ENCODE measurements at places on chromosomes 5 and 9.

DNA sequence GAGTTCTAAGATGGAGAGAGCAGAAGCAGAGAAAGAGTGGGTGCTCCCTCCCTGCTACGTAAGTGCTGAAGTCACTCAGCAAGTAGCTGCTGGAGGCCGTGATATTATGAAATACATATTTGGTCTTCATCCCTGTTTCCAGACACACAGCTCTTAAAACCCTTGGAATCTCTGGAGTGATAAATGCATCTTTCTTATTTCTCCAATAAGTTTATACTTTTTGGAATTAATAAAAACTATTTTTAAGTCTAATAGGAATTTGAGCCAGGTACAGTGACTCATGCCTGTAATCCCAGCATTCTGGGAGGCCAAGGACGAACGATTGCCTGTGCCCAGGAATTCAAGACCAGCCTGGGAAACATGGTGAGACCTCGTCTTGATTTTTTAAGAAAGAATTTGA lies 60.6 kb downstream of the AUH start:
- DNase-seq, result no peak

- no peak for DNase-seq
These were observed 925 bp downstream of the ABHD17B start for GRCh38 chr9:71909887-71910649.

GRCh38 chr5:133910571-133910970 lies 57.9 kb downstream of the C5orf15 start:
- DNase-seq, result no peak

DNA sequence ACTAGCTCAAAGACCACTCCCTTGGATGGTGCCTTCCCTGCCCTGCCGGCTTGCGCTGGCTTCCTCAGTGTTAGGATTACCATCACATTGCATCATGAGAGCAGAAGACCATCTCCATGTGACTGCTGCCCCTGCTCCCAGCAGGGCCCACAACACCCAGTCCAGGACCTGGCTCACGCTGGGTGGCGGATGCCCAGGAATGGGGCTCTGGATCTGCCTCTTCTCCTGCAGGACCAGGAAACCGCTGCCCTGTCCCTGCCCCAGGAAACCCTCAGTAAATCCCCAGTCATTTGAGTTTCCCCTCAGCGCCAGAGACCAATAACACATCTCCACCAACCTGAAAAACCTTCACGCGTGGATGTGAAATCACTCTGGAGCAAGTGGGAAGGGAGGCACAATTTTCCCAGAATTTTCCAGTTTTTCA lies 3.3 kb upstream of the RNF44 start:
- DNase-seq, result no peak

- DNase-seq, result no peak
These were observed 13.3 kb upstream of the UBE2QL1 start for GRCh38 chr5:6435356-6435755.

GRCh38 chr9:18881758-18882157 lies 151.3 kb downstream of the SAXO1 start:
- no peak for DNase-seq

DNA sequence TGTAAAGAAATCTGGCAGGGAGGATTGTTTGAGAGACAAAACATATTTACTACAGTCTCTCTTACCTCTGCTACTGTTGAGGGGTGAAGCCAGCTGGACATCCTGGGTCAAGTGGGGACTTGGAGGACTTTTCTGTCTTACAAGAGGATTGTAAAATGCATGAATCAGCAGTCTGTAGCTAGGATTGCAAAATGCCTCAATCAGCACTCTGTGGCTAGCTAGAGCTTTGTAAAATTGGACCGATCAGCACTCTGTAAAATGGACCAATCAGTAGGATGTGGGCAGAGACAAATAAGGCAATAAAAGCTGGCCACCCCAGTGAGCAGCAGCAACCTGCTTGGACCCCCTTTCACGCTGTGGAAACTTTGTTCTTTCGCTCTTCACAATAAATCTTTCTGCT lies 995.8 kb upstream of the CDH6 start:
- DNase-seq, result no peak

DNA sequence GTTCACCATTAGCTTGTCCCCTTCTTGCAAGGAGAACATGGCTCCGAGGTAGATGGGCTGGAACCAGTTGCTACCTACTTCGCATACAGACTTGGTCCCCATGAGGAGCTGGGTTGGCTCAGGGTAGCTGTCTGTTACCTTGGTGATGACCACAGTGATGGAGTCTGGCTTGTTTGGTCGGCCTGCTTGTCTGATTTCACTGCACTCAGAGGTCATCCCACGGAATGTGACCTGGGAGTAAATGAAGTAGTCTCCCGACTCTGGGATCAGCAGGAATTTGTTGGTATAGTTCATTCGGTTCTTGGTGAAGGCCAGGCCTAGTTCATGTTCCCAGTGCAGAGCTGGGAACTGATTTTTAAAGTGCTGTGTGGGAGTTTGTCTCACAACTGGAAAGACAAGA lies 15.3 kb downstream of the TNFSF15 start:
- no peak for DNase-seq

- peak; percentile 56 for DNase-seq
These were observed 47.8 kb downstream of the ANXA2R start for GRCh38 chr5:42992088-42992879.

GRCh38 chr5:55540525-55540924 lies 5.8 kb upstream of the PLPP1 start:
- no peak for DNase-seq

DNA sequence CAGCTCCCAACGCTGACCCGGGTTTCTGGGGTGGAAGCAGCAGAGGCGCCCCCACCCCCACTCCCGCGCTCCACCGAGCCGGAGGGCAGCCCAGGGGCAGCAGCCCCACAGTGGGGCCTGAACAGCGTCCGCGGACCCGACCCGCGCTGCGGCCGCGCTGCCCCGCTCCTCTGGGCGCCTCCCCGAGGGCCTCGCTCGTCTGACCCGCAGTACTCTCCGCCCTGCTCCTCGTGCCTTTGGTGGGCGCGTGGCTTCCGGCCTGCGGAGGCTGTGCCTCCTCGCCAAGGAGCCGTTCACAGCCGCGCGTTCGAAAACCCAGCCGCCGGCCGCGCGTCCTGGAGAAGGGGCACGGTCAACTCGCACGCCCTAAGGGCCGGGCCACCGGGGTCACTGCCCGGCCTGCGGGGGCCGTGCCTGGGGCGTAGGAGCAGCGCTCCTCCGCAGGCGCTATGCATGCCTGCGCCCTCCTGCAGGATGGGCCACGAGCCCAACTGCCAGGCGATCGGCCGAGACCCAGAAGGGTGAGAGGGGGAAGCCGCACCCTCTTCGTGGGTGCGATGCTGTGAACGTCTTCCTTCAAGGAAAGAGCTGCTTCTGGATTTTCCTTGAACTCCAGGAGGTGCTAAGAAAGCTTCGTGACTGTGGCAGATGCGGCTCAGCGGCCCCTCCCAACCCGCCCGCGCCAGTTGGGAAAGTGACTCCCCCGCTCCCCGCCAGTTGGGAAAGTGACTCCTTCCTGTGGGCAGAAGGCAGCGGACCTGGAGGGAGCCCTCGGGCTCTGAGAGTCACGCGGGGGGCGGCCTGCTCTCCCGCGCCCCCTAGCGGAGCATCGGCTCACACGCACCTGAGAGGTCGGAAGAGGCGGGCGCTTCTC lies 82.7 kb downstream of the HSD17B3 start:
- no peak for DNase-seq

- DNase-seq, result no peak
These were observed 63.3 kb upstream of the ZFR start for GRCh38 chr5:32507738-32508434.
